Esophagus squamous epithelium (tissue), 5 donors: ENCODE measurements at places on chromosomes 16 and 17.

DNA sequence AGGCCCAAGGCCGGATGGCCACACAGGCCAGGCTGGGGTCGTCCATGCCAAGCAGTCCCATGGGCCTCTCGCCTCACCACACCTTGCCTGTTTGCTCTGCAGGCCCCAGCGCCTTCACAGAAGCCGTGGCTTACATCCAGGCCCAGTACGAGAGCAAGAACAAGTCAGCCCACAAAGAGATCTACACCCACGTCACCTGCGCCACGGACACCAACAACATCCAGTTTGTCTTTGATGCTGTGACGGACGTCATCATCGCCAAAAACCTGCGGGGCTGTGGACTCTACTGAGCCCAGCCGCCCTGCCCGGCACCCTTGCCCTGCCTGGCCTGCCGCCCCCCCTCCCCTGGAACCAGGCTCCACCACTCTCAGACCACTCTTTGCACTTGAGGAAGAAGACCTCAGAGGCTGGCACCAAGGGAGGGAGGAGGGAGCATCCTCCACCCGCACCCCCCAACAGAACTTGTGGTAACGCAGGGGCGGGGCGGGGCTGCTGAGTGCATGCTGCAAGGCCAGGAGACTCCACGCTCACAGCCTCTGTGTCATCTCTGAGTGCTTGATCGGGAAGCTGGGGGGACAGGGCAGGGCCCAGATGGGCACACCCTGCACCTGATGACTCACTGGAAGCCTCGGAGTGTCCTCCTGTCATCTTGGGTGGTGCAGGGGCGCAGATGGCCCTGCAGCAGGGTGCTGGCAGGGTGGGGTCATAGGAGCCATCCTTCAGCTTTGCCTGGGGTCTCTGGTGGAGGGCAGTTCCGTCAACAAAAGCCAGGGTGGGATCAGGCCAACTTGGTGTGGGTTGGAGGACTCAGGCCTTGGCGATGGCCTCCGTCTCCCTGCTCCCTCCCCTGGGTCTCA, 81.5 kb downstream of the AMFR start:
- DNase-seq = no peak

DNA sequence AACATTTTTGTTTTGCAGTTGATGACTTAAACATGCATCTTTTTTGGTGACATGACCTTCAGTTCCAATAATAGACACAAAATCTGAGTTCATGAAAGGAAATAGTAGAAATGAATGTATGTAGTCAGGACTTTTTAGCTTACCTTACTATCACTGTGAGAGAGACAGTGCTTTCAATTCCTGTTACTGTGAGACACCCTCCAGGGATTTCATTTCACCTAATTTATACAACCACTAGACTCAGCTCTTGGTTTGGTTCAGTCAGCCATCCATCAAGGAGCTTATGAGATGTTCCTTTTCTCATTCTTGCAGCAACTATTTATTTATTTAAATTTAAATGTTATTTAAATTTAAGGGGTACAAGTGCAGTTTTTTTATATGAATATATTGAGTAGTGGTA, 77.9 kb downstream of the MAP2K4 start:
- no peak for DNase-seq

DNA sequence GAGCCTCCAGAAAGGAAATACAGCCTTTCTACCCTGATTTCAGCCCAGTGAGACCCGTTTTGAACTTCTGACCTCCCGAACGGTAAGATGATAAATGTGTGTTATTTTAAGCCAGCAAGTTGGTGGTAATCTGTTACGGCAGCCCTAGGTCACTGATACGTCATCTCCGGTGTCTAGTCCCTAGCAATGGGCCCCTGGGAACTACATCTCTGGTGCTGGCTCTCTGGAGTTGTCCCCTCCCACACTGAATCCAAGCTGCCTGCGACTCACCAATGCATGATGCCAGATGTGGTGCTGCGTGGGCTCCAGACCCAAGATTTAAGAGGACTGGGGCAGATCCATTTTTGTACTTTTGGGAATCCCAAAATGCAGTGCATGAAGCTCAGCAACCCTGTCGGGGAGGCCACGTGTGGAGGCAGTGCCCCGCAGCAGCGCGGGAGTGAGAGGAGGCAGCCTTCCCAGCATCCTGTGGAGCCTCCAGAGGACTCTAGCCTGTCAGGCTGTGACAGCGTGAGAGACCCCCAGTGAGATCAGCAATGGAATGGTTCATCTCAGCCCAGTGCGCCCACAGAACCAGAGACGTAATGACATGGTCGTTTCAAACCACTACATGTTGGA, 43.6 kb upstream of the USP7 start:
- DNase-seq = no peak

- no peak for DNase-seq
Observed at GRCh38 chr16:56198755-56199114, 7.4 kb downstream of the GNAO1 start.

DNA sequence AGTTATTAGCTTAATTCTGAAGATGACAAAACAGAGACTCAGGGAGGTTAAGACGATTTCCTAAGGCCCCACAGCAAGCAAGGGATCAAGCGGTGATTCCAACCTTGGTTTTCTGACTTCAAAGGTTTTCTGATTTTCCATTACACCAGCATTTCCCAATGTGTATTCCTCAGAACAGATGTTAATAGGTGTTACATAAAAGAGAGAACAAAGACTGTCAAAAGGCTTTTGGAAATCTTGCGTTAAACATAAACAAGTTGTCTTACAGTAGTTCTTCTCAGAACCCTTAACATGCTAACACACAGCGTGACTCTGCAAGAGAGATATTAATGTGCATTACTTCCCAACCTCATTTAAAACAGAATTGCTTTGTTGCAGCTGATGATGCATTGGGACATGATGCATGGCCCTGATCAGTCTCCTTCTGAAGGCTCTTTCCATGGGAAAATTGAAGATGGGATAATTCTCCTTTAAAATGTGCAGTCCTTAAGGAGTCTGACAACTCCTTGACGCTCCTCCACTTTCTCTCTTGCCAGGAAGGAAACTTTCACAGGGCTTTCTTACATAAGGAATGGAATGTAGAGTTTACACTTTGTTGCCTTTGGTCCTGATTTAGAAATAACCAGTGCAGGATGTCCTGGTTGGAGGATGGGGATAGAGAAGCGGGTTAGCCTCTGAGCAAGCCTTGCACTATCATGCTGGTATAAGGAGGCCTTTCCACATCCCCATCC, 21.5 kb upstream of the MMD start:
- DNase-seq = no peak

- DNase-seq = no peak
Observed at GRCh38 chr16:84245956-84246678, 6.3 kb upstream of the KCNG4 start.

DNA sequence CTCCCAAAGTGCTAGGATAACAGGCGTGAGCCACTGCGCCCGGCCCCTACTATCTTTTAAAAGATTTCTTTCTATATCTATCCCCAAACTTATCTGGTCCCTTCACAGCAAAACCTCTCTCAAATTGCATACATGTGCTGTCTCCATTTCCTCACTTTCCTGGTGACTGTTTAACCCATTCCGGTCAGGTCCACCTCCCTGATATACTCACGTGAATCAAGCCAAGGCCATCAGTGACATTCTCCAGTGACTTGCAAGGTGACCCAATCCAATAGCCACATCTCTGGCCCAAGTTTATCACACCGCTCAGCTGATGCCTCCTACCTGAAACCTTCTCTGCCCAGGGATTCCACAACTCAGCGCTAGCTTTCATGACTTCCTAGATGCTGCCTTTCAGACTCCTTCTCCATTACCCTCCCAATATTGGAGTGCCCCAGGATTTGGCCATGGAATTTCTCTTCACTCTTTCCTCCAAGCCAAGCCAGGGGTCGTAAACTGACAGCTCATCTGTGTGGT, 1.4 kb upstream of the CTCF start:
- no peak for DNase-seq

DNA sequence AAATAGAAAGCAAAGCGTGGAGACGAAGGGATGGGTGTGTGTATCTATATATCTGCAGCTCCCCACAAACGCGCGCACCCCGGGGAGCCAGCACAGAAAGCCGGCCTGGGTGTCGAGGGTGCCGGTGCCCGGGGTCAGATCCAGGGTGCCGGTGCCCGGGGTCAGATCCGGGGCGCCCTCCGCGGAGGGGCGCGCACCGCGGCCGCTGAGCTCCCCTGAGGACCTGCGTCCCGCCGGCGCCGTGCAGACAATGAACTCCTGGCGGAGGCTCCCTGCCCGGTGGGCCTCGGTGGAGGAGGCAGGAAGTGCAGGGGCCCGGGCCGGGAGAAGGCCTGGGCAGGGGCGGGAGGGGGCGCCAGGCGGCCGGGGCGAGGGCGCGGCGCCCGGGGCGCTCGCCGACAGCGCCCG, 1.1 kb downstream of the ZNF423 start:
- no peak for DNase-seq

DNA sequence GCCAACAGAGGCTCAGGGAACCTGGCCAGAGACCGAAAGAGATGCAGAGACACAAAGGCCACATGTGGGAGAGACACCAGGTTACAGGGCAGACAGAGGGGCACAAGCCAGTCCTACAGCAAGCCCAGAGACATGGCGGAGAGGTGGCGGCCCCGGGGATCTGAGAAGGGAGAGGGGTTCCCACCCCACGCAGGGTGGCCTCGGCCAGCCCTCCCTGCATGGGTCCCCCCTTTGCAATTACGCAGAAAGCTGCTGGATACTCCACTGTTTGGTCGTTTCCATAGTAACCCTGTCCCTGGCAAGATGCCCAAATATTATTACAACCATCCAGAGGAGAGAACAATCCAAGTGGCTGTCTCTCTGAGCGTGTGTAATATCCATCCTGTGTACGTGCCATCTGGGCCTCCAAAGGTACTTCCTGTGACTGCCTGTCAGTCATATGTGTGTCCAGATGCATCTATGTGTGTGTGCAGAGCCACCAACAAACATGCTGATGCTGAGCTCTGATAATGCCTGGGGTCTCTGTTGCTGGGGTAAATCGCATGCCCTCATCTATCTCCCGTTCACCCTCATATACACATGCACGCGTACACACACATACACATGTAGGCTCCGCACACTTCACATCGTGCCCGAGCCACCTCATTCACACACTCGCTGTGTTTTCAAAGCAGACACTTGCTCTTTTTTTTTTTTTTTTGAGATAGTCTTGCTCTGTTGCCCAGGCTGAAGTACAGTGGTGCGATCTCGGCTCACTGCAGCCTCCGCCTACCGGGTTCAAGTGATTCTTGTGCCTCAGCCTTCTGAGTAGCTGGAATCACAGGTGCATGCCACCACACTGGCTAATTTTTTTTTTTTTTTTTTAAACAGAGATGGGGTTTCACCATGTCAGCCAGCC, 5.5 kb downstream of the PCGF2 start:
- DNase-seq = no peak

GRCh38 chr17:39652587-39653315, 12.4 kb upstream of the TCAP start:
- DNase-seq = no peak

DNA sequence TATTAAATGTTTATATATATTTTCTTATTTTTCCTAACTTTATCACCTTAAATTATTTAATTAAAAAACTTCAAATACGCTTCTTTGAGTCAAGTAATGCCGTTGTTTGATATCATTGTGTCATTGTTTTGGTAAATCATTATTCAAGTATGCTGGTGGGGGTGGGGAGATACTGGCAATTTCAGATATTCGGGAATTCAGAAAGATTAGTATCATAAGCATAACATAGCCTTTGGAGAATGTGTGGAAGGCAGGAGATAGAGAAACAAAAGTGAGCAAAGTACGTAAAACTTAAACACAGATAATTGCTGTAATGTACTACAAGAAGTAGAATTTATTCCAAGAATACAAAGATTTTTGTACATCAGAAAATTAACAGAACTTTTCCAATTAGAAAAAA, 49.8 kb downstream of the TANC2 start:
- no peak for DNase-seq

DNA sequence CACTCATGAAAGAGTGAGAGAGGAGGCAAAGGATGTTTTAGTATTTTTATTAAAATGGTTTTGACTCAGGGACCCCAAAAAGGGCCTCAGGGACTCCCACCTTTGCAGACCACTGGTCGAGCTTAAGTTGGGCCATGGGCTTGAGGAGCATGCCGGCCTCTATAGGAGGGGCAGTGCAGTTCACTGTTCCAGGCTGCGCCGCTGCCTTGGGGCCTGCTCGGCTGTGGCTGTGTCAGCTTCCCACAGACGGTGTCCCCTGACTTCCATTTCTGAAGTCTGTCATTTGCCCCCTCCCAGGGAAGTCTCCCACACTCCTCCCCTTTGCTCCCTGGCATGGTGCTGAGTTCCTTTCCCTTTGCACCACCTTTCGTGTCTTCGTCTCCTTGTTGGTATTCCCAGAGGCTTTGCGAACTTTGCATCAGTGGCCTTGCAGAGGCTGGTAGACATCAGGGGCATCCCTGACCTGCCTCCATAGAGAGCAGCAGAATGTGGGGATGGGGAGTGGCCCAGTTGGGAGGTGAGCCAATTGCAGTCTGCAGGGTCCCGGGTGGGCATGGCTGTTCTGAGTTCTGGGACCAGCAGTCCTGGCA, 17.1 kb downstream of the MPRIP start:
- DNase-seq = no peak

- DNase-seq = no peak
Observed at GRCh38 chr17:48663134-48663924, 37.2 kb upstream of the HOXB9 start.

DNA sequence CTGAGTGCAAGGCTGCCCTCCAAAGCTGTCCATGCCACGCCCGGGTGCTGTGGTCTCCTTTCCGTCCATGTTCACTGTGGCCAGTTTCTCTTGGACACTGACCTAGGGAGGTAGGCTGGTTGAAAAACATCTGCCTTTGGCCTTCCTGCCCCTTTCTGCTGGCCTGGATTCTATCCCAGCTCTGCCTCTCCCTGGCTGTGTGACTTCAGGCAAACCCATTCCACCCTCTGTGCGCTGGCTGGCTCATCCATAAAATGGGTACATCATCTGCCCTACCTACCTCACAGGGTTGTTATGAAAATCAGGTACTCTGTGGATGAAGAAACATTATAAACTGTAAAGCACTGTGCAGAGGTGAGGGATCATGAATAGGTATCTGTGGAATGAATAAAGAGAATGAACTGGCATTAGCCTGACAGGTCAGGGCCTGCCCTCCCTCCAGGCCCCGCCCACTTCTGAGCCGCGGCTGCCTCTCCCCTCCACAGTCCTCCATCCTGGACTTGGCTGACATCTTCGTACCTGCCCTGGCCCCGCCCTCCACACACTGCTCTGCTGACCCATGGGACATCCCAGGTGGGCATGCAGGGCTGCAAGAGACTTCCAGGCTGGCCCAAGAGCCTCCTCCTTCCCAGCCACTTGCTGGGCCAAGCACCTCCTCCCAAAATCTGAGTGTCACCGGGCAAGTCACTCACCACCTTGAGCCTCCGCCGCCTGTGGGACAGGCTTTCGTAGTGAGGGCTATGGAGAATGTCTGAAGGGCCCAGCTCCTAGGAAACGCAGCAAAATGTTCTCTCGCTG, 7.0 kb upstream of the SPATA20 start:
- no peak for DNase-seq

DNA sequence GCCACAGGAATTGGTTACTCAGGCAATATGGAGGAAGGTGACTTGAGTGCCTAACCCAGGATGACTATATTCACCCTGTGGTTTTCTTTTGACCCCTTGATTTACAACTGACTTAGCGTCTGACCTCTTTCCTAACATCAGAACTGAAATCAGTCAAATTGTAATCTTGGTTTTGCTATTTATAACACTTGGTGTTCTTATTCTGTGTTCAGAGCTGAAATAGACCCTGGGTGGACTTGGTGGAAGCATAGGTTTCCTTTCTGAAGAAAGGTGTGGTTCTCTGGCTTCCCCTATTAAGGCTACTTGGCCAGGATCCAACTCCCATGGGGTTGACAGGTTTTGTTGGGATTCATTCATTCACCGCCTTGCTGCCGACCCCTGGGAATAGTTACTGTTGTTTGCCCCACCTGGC, 80.8 kb downstream of the CLEC16A start:
- DNase-seq = no peak
